Iris pigment epithelial cell (primary cell): ENCODE measurements at places on chromosomes 7 and 10.
A peak's percentile ranks its signal among the peaks of the same experiment; 100 is the strongest.

DNA sequence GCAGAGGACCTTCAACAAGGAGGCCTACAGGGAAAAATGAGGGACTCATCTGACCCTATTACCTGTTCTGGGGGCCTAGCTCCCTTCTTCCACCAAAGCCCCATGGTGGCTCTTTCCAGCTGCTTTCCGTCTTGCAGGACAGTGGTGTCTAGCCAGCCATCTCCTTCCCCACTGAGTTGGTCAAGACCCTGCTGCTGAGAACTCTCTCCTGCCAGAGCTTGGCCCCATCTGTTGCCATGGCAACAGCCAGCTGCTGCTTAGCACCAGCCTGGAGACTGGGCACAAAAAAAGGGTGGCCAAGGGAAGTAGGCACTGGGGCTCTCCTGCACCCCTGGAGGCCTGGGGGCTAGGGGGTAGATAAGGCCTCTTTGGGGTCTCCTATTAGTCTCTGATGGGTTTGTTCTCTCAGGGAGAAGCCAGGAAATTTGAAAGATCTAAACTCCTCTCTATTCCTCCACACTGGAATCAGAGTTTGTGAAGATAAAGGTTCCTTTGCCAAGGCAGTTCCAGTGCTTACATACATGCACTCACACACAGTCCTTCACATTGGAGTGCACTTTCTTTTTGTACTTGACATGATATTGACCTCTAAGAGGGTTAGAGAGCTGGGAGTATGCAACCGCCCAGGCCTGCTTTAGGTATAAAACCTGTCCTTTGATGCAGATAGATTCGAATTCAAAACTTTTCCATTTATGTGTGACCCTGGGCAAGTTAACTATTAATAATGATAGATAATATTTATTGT, 15.8 kb downstream of the TSPAN33 start:
- DNase-seq = no peak

GRCh38 chr10:103661198-103661950, 167.9 kb downstream of the NEURL1 start:
- peak; percentile 96 for DNase-seq

DNA sequence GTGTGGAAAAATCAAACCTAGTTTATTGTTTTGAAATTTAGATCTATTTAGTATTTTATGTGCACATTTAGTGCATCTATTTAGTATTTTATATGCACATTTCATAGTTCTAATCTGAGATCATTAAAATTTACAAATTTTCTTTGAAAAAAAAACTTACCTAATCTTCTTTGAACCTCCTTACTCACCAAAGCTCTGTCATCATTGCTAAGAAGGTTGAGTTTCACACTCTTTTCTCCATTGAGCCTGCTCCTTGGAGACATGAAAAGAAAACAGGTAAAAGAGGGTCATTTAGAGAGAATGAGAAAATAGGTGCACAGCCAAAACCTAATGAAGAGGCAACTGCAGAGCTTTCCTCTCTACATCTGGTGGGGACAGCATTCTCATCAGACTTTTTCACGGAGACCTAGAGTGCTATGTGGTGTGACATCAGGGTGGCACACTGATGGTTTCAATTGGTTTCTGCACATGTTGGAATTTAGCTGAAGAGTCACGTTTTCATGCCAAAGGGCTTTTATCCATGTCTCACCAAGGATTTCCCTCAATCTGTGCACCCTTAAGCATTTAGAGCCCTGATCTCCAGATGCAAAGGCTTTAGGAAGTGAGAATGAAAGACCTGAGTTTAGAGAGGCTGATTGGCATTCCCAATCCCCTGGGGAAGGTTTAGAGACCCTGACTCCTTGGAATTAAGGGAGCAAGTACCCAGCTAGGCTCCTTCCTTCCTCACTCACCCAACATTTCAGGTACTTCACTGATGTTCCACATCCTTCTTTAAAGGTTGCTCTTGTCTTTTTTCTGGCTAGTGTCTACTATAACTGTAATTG, 89.2 kb upstream of the CAPZA2 start:
- DNase-seq = no peak

GRCh38 chr10:93493162-93493561, 3.2 kb upstream of the CEP55 start:
- DNase-seq = no peak

DNA sequence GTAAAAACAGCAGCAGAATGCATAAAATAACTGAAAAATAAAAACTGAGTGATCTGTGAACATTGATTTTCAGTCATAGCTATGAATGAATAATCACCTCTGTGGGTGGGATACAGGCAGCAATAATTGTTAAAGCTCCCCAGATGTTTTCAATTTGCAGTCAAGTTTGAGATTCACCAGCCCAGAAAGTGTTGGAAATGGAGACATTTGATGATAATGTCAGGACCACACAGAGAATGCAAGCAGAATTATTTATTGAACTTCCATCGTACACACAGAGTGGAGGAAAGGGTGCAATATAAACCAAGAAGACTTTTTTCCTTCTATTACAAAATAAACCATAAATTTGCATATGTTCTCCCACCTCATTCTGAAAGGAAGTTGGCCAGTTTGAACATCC, 601.7 kb downstream of the ANKRD7 start:
- no peak for DNase-seq

DNA sequence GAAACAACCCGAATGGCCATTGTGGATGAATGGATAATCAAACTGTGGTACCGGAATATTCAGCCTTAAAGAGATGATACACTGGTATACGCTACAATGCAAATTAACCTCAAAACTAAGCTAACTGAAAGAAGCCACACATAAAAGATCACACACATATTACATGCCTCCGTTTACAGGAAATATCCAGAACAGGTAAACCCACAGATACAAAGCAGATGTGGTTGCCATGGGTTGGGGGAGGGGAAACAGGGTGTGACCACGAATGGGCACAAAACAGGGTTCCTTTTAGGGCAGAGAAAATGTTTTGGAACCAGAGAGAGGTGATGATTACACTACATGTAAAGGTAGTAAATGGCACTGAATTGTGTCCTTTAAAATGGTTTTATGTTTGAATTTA, 16.6 kb downstream of the ESYT2 start:
- no peak for DNase-seq

GRCh38 chr10:124601016-124601415, 139.4 kb downstream of the LHPP start:
- no peak for DNase-seq

- DNase-seq = no peak
Observed at GRCh38 chr7:1539882-1540775, 9.6 kb downstream of the MAFK start.

DNA sequence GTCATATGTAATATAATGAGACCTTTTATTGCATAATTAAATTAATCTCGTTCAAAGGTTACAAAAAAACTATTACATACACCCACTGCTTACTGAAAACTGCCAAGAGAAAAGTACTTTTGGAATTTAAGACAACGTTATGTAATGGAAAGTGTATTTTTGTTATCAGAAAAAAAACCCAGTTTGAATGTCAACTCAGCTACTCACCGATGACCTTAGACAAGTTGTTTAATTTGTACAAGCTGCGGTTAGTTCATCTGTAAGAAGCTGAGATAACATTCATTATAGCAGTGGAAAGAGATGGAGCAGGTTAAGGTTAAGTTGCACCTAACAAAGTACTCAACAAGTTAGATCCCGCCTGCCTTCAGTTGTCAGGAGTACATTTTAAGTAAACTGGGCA, 1.1 kb downstream of the PSMA2 start:
- DNase-seq = peak; percentile 67

DNA sequence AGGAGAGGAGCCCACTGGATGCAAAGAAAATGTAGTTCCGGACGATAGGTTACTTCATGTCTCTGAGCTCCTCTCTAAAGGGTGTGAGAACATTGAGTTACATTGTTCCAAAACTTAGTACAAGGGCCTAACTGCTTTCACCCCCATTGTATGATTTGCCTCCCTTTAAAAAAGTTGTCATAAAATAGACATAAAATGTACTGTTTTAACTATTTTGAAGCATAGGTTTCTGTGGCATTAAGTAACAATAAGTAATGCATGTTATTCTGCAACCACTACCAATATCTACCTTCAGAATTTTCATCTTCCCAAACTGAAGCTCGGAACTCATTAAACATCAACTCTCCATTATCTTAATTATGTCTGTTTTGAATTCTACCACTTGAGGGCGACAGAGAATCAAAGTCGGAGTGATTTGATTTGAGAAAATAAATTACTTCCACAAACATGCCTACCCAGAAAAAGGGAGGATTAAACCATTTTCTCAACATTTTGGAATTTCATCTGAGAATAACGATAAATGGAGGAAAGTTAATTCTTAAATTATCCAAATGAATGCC, 2.7 kb downstream of the IGFBP1 start:
- DNase-seq = peak; percentile 42

DNA sequence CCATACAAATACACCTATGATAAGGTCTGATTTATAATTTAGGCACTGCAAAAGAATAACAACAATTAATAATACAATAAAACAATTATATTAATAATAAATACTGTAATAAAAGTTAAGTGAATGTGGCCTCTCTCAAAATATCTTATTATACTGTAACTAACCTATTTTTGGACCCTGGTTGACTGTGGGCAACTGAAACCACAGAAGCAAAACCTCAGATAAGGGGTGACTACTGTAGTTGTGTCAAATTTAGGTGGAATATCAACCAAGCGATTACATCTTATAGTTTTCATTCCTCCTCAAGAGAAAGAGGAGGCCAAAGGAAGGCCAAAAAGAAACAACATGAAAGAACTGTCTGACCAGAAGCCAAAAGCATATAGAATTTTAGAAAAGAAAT, 103.9 kb downstream of the SKAP2 start:
- no peak for DNase-seq

GRCh38 chr7:108525327-108525984, 479 bp downstream of the PNPLA8 start:
- DNase-seq = peak; percentile 77

DNA sequence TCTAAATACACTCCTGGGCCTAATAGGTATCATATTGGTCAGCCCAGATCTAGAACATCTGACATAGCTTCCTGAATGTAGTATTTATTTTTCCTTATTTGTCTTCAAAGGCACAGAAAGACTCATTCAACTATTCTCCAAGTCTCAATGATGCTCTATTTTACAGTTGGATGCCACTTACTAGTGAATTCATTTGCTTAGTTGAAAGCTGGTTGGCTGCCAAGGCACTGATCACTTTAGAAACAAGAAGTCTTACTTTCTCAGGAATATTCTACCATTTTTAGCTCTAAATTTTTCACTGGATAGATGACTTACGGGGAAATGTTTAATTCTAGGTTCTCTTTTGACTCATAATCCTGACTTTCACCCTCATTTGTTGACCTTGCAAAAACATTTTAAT, 863.4 kb downstream of the SORCS1 start:
- no peak for DNase-seq

GRCh38 chr10:87635498-87636312, 24.0 kb upstream of the PAPSS2 start:
- DNase-seq = peak; percentile 79

DNA sequence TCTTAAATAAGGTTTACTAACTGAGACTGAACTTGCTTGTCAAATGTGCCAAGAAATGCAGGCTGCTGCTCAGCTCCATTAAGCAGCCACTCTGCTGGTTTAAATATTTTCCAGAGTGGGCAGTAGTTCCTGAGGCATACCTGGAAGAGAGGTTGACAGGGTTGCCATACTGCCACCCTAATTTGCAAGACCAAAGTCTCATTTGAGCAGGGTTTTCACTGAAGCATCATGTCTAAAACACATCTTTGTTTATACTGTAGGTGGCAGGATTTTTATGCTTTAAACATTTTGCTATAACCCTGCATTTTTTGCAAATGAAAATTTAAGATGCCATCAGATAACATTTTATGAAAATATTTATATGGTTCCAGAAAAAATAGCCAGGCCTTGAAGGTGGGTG, 618.0 kb upstream of the LRRTM3 start:
- DNase-seq = no peak

DNA sequence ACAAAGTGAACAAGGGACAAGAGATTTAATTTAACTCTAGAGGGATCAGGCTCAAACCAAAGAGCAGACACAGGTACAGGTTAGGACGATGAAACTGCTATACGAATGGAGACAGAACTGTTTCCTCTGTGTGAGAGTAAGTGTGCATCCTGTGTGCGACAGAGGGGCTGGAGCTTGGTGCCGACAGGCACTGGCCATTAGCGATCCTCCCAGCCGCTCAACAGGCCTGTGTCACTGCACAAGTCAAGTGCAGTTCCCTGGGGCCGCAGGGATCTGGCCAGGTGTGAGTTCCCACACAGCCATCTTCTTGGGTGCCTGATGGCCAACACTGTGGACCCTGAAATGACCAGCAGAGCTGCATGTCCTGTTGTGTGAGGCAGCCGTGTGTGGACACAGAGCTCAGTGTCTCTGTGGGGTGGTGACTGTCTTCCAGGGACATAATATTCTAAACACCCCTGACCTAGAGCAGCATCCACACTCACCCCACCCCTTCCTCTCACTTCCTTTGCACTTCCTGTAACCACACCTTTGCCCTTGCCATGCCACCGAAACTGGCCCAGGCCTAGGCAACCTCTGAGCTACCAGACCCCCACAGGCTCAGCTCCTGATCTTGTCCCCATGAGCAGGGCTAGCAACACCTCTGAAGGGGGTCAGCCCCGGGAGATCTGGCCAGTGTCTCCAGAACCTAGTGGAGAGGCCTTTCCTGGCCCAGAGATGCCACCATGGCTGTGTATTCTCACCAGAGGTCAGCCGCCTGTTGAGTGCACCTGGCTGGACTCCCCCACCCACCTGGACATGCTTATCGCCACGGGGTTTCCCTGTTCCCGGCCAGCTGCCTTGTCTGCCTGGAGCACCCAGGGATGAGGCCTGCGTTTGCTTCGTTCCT, 11.7 kb upstream of the TBRG4 start:
- DNase-seq = no peak

- peak; percentile 23 for DNase-seq
Observed at GRCh38 chr10:36721871-36722270, 403.5 kb upstream of the ANKRD30A start.

GRCh38 chr7:71925663-71926062, 486.5 kb downstream of the CALN1 start:
- DNase-seq = peak; percentile 3

GRCh38 chr7:79778786-79779770, 325.6 kb upstream of the MAGI2 start:
- DNase-seq = peak; percentile 99

- DNase-seq = peak; percentile 22
Observed at GRCh38 chr10:99660662-99661376, 1.5 kb downstream of the ENTPD7 start.

DNA sequence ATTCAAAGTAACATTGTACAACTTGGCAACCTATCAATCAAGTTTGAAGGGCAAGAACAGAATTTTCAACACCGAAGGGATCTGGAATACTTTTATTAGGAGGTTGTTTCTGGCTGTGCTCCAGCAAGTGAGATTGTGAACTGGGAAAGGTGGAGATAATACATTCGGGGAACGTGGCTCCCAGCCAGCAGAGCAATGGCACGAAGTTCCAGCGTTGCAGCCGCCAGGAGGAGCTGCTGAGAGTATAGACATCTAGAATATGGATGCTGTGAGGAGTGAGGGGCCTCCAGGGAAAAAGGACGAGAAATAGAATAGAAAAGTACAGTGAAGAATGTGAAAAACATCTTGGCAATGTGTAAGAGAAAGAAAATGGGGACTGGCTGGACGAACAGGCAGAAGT, 69.5 kb downstream of the TCERG1L start:
- peak; percentile 1 for DNase-seq

DNA sequence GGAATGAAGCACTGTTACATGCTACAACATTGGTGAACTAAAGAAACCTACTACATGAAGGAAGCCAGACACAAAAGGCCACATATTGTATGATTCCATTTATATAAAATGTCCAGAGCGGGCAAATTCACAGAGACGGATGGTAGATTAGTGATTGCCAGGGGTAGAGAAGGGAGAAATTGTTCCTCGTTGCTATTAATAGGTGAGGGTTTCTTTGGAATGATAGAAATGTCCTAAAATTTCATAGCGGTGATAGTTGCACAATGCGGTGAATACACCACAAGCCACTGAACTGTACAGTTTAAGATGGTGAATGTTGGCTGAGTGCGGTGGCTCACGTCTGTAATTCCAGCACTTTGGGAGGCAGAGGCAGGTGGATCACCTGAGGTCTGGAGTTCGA, 29.0 kb downstream of the DENND2A start:
- peak; percentile 18 for DNase-seq
